ENCODE measurements at places on chromosomes 3 and 15.

DNA sequence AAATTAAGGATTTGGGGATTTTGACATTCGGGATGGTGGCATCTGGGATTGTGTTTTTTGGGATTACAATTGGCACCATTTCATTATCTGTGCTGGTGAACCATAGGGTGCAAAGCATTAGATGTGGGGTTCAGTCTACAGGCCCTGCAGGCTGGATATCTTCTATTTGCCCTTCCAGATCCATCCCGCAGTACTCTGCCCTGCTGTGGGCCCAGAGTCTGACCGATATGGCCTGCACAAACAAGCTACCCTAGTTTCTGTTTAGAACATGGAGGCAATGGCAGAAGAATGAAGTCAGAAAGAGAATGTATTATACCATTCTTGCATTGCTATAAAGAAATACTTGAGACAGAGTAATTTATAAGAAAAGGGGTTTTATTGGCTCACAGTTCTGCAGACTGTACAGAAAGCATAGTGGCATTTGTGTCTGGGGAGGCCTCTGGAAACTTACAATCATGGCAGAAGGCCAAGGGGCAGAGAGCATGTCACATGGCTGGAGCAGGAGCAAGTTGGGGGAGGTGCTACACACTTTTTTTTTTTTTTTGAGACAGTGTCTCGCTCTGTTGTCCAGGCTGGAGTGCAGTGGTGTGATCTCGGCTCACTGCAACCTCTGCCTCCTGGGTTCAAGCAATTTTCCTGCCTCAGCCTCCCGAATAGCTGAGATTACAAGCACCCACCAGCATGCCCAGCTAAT, 93.7 kb downstream of the NCEH1 start:
- DNase-seq = no peak

- no peak for DNase-seq
Observed at GRCh38 chr3:85851071-85851470, 892.3 kb downstream of the CADM2 start.

GRCh38 chr3:7423036-7423435, 562.1 kb downstream of the GRM7 start:
- DNase-seq = no peak

- no peak for DNase-seq
Observed at GRCh38 chr3:159978353-159978752, 10.3 kb upstream of the IL12A start.

DNA sequence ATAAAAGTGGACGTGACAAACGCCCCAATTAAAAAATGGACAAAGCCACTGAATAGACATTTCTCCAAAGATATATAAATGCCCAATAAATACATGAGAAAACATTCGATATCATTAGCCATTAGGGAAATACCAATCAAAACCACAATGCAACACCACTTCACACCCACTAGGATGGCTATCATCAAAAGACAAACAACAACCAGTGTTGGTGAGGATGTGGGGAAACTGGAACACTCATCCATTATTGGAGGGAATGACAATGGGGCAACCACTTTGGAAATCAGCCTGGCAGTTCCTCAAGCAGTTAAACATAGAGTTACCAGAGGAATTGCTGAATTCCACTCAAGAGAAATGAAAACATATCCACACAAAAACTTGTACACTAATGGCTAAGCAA, 32.4 kb upstream of the FGD5 start:
- no peak for DNase-seq

GRCh38 chr15:60752973-60753720, 274.2 kb upstream of the ICE2 start:
- DNase-seq = no peak

GRCh38 chr15:33699691-33700447, 268.4 kb upstream of the CHRM5 start:
- peak; percentile 12 for DNase-seq

DNA sequence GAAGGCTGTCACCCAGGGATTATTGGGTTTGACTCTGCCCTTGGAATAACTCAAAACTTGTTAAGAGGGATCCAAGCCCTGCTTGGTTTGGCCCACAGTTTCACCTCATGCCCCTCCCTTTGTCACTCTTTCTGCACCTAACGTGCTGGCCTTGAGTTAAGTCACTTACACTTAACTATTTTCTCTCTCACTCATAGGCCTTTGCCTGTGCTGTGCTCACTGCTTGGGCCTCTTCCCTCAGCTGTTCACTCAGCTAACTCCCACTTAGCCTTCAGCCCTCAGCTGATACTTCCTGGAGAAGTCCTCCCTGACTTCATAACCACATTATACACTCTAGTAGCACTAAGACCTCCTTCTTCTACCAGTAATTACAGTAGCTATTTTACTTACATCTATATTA, 133.3 kb downstream of the CMSS1 start:
- no peak for DNase-seq

- no peak for DNase-seq
Observed at GRCh38 chr3:194967151-194968117, 281.8 kb downstream of the FAM43A start.

DNA sequence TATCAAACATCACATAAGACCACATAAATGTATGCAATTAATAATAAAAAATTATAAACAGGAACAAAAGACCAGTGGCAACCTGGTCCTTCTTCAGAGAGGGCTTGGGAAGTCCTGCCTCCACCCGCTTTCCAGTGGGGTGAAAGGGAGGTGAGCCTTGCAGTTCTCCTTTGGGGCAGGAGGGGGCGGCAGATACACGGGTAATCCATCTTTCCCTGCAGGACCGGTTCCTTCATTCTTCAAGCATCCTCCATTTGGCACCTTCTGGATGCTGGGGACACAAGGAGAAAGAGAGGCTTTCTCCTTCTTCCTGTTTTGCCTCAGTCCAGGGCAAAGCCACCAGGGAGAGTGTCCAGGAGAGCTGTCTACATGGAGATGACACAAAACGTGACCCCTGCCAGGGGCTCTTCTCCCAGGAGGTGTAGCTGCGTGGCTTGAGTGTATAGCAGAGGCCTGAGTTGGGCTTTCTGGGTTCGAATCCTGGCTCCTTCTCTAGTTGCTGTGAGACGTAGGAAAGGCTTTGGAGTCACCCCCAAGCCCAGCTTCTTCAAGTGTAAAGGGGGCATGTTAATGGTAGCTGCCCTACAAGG, 23.2 kb downstream of the RPLP1 start:
- peak; percentile 89 for DNase-seq

DNA sequence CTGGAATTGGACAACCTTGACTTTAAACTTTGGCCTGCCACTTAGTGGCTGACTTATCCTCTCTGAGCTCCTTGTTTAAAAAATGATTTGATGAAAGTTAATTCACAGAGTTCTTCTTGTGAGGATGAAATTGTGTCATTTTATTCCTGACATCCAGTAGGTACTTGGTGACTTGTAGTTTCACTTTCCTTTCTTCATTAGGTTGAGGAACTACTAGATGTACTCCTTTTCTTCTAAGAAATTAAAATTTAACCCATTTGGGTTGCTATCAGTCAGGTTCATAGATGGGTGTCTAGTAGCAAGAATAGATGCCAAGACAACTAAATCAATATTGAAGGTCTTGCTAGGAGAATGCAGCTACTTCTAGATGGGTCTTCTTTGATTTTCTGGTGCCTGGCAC, 5.2 kb downstream of the NR1D2 start:
- no peak for DNase-seq

DNA sequence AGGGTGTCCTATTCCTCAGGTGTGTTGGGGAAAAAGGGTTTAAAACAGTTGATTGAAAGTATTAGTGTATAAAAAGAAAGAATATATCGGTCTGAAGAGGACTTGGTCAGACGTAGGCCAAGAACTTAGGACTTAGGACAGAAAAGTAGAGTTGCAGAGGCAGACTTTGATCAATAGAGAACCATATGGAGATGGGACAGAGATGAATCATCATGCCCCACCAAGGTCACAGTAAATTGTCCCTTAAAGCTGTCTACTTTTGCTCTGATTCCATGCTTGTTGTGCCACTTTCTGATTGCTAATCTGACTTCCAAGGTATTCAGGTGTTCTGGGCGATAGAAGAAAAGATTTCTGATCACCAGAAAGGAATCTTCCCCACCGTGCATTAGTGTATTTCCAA, 52.9 kb upstream of the ZDHHC23 start:
- DNase-seq = no peak

GRCh38 chr3:105253225-105253624, 113.5 kb upstream of the ALCAM start:
- DNase-seq = no peak

- DNase-seq = peak; percentile 30
Observed at GRCh38 chr15:79602731-79603130, 170.6 kb downstream of the MINAR1 start.

DNA sequence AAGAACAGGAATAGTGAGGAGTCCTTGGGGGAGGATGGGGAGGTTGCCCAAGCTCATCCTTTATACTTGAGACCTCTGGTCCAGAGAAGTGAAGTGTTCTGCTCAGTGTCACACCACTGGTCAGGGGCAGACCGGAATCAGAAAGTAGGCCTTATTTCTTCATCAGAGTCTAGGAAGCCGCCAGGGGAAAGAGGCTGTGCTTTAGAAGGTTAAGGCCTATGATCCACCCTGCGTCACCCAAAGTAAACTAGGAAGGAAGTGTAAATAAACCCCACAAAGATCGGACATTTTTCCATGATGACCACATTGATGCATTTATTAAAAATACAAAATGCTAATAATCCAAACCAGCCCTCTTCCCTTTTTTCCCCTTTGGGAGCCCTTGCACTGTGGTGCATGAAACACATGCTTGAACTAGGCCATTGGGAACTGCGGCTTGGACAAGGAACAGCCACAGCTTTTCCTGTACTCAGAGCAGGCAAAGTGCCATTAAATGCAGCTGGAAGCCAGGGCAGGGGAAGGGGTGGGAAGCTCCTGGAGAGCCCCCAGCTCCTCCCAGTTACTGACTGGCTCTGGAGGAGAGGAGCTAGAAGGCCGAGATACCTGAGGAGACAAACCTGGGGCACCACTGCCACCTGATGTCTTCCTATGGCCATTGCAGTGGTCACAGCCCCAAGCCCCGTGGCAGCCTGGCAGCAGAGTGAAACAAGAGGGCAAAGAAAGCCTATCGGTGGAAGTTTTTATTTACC, 37.0 kb downstream of the CDC25A start:
- peak; percentile 91 for DNase-seq

DNA sequence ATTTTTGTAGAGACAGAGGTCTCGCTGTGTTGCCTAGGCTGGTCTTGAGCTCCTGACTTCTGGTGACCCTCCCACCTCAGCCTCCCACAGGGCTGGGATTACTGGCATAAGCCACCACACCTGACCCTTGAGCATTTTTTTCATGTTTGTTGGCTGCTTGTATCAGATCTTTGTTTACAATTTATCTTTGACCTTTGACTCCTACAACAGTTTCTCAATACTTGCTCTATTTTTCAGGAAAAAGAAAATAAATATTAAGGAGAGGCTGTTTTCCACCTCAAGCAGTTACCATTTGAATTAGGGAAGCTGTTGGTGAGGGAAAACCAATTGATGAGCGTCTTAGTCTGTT, 44.5 kb downstream of the LIMD1 start:
- no peak for DNase-seq

DNA sequence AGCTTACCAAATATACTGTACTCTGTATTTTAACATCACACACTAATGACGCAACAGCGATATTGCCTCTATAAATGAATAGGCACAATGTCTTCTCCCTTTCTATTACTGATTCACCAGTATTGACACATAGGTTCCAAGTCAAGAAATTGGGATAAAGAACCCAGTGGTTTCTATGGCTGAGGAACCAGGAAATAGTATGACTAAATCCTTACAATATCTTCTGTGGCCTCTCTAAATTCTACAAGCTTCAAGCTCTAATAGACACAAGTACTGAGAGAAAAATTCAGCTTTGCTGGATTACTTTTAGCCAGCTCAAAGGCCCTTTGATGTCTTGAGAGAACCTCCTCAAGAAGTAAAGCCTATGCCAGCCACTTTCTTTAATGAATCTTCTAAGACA, 162.5 kb downstream of the DPH6 start:
- no peak for DNase-seq

DNA sequence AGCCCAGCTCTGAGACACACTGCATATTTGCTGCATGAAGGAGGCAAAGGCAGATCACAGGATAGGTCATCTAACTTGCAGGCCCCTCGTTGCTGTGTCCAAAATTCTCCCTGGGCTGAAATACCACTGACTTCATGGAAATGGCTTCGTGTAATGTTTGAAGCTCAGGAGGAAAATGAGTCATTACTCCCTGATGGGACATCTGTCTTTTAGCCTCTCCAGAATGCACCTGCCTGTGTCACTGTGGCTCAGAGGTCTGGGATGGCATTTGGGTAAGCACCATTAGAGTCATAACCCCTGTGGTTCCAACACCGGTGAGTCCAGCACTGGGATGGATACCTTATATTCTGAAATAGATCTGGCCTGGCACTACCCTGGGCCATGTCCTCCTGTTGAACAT, 51.5 kb downstream of the IL12A start:
- no peak for DNase-seq

GRCh38 chr15:40150163-40150925, 10.5 kb upstream of the BUB1B start:
- DNase-seq = no peak

DNA sequence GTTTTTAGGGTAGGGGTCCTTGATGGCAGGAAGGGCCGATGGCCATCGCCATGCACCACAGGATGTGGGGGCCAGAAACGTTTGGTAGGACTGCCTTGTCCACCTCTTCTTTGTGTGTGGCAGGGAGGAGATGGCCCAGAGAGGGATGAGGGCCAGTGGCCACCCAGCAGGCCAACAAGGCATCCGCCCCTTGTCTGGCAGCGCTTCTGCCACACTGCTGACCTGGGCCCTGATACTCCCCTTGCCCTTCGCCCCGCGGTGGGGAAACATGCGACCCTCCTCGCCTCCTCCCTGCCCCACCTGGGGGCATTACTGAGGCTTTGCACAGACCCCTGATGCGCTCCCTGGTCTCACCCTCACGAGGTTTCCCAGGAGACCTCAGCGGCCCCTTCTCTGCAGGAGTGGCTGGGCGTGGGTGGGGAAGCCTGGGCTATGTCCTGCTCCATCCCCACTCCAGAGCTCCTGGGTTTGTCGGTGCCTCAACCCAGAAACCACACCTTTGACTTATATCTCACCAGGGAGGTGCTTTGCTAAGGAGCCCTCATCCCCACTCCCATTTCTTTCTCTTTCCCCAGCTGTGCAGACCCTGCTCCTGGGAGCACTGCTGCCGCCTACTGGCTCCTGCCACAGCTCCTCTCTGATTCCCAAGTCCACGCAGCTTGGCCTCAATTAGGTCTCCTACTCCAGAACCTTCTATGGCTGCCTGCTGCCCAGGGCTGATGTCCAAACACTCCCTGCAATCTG, 38.7 kb downstream of the FEM1B start:
- no peak for DNase-seq

- DNase-seq = no peak
Observed at GRCh38 chr3:48338635-48339034, 5.2 kb upstream of the SPINK8 start.

GRCh38 chr15:66253418-66254088, at the start of gene MEGF11:
TSS of gene MEGF11 (minus strand) at chr15:66253750. CDS start at chr15:66128403, 125,347 bp downstream.
- DNase-seq = peak; percentile 71

GRCh38 chr3:143412084-143412483, 292.5 kb downstream of the CHST2 start:
- DNase-seq = no peak

DNA sequence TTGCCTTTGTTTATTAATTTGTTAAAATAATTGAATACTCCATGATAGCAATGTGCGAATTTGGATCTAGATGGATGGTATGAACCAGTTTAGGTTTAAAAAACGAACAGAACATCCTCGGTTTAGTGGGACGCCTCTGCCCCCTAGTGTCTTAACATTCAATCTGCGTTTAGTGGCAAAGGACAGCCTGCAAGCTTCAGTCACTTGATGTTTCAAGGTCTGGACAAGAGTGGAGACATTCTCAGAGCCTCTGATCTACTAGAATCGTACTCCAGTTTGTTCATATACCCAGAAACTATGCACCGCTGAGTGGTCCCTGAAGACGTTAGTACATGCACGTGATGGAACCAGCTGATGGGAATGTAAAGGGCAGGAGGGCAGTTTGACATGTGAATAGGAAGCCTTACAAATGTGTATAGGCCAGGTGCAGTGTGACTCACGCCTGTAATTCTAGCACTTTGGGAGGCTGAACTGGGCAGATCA, 17.8 kb upstream of the ATP13A4 start:
- peak; percentile 62 for DNase-seq

Data from GM03348 (cell line).